ENCODE measurements at places on chromosomes 12 and 14. TPM values are rescaled to one million over a fixed set of nuclear protein-coding genes. Genes with fewer than 3 reads are reported as not detected.
A peak's percentile ranks its signal among the peaks of the same experiment; 100 is the strongest.

GRCh38 chr12:12546314-12546772, 16.3 kb downstream of the DUSP16 start:
- no peak overlapping the region for H3K4me3 ChIP-seq
- no peaks in the 10 kb centered on the region for H3K27me3 ChIP-seq
- H3K27ac ChIP-seq: no peak overlapping the region
- H3K4me1 ChIP-seq: peaks cover 24% of the 10 kb centered on the region
- H3K36me3 ChIP-seq: no peaks in the 10 kb centered on the region

Gene PLEKHG7
- 2.8 TPM for total RNA-seq

DNA sequence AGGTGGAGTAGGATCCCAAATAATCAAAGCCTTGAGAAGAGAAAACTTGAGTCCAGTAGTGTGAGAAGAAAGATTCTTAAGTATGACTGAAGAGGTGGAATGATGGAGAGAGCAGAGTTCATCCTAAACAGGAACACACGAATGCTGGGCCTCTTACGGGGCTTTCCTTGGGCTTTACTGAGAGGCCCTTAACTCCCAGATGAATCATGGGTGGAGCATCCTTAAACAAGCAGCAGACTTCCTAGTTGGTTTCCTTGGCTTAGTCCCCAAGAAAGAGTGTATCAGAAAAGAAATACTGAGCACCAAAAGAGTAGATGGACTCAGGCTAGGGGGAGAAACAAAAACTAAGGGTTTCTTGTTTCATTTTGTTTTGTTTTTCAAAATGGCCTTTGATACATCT, 132.5 kb downstream of the GPR135 start:
- DNase-seq: no peak
- no peak overlapping the region for H3K4me3 ChIP-seq
- peak overlapping the region; percentile 50 for H3K27ac ChIP-seq

Gene APEX1
- total RNA-seq: 125 TPM

Gene AGAP2
- 3.1 TPM for total RNA-seq

Gene FAM90A1
- total RNA-seq: 0.21 TPM

- DNase-seq: no peak
- H3K4me3 ChIP-seq: no peak overlapping the region
- H3K4me1 ChIP-seq: no peaks in the 10 kb centered on the region
- no peaks in the 10 kb centered on the region for H3K27me3 ChIP-seq
- H3K36me3 ChIP-seq: peaks cover 72% of the 10 kb centered on the region
- H3K27ac ChIP-seq: no peak overlapping the region
Observed at GRCh38 chr14:21352587-21352986, 31.2 kb downstream of the SUPT16H start.

GRCh38 chr12:108193917-108194316, 64.8 kb downstream of the WSCD2 start:
- no peak overlapping the region for H3K27ac ChIP-seq
- no peak for DNase-seq
- no peaks in the 10 kb centered on the region for H3K36me3 ChIP-seq
- H3K27me3 ChIP-seq: no peaks in the 10 kb centered on the region

Gene CLEC7A
- 4.0 TPM for total RNA-seq

Data from tibial nerve (tissue), 4 donors.